ENCODE measurements at places on chromosomes 4 and X.
A peak's percentile ranks its signal among the peaks of the same experiment; 100 is the strongest.

DNA sequence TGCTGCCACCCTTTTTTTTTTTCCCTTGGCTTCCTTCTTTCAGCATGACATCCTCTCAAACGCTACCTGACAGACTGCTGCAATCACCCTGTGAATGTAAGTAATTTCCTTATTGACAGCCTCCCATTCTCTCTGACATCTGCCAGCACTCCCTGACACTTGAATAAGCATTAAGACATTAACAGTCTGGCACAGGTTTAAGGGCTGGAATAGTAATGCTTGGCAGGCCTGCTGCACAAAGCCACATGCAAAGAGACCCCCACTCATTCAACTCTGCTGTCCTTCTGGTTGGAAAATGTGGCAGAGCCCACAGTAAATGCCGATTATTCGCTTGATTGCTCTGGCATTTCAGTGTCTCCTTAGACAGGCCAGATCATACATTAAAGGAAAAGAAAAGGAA is 28.1 kb upstream of the RASGEF1B start:
- no peak for DNase-seq

GRCh38 chr4:154452798-154453346 is 38.7 kb downstream of the DCHS2 start:
- DNase-seq: no peak

GRCh38 chrX:23317799-23318724 is 16.6 kb upstream of the PTCHD1 start:
- peak; percentile 4 for DNase-seq

GRCh38 chr4:25215511-25215910 is 18.3 kb upstream of the PI4K2B start:
- no peak for DNase-seq

GRCh38 chr4:76799718-76800117 is 98.2 kb downstream of the SOWAHB start:
- no peak for DNase-seq

All from T-helper 2 cell treated with Interferon-gamma antibody and Interleukin-4, amounts not matched to agents 5 μg/mL and 100 μg/mL, for 36 hours (primary cell).